Activated CD8-positive, alpha-beta T cell treated with anti-CD3 and anti-CD28 coated beads for 36 hours (primary cell): ENCODE measurements at places on chromosomes 12 and 14.

DNA sequence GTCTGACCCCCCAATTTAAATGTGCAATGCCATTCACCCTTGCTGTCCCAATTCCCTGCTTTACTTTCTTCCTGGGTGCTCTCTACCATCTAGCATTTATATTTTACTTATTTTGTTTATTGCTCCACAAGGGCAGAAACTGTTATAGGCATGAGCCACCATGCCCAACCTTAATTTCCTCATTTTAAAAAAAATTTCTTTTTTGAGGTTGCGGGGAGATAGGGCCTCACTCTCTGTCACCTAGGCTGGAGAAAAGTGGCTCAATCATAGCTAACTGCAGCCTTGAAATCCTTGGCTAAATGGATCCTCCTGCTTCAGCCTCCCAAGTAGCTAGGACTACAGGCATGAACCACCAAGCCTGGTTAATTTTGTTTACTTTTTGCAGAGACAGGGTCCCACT, 13.0 kb downstream of the HPD start:
- no peak for DNase-seq

GRCh38 chr14:64715628-64716412, 11.6 kb downstream of the PLEKHG3 start:
- no peak for DNase-seq

DNA sequence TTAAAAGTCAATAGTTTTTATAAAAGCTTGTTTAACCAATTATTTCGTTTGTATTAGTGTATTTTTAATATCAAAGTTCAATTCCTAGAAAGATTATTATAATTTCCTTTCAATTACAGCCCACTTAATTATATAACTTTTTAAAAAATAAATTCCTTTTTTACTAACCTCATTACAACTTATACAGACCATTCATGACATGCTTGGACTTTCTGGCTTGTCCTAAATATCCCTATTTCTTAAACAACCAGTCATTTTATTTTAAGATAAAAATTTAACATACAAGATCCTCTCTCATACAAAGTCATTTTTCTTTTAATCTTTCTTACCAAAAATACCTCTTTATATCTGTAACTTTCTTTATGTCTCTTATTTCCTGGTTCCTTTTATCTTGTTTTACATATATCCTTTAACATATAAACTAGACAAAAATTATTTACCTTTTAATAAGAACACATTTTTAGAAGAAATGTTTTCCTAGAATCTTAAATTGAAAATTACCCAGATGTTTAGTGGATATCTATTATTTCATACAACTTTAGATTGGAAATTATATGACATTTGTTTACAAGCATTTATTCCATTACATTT, 10.4 kb upstream of the TMEM263 start:
- DNase-seq, result no peak

GRCh38 chr14:94921456-94921855, 151.5 kb upstream of the GSC start:
- DNase-seq, result no peak

GRCh38 chr12:71607494-71608330, 55.9 kb downstream of the ZFC3H1 start:
- DNase-seq, result no peak

DNA sequence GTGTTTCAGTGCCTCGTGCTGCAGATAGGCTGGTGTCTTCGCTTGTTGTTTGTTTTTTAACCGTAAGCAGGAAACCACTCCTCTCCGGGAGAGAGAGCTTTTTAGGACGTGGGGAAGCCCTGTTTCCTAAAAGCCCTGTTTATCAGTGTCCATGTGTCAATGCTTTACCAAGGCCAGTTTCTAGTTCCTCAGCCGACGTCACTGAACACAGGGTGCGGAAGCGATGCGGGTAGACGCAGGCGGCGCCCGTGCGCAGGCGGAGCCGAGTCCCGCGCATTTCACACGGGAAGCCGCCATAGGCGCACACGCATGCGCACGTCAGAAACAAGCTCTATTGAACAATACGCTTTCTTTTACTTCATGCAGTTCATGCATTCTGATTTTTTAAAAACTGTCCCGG, 79.8 kb downstream of the GLT1D1 start:
- DNase-seq, result no peak

GRCh38 chr12:67626156-67626555, 22.4 kb upstream of the DYRK2 start:
- DNase-seq, result no peak

DNA sequence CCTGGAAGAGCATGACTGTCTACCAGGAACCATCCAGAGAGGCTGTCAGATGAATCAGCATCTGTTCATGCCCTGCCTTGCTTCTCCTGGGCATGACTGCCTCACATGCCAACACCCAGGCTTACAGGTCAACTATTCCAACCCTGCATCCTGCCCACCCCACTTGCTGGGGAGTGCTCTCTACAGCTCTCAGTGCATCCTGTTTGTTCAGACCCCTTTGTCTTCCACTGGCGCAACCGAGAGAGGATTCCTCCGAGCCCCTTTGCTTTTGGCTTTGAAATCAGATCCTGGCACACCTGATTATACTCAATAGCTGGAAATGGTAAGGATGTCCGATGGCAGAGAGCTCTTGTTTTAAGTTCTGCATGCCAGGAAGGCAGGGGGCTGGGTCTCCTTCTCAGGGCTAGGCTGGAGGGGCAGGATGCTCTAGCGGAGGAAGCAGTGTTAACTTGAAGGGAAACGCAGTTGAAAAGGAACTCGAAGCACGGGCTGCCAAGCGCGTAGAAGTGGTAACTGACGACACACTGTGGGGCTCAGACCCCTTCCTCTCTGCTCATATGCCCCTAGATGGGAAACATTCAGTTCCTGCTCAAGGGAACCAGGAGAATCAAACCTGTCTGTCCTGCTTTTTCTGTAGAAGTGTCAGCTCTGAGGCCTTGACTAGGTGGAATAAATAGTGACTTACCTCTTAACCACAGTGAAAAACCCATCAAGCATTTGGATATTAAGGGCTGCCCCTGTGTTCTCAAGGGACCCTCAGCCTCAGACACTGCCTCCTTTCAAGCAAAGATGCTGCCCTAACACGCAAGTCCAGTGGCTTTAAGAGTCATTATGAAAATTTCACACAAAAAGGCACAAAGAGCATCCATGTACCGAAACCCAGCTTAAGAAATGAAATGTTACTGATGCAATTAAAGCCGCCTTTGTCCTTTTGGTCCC, 297.5 kb downstream of the ZFP36L1 start:
- no peak for DNase-seq

- no peak for DNase-seq
These were observed 51.1 kb downstream of the ITPK1 start for GRCh38 chr14:93064411-93065271.

DNA sequence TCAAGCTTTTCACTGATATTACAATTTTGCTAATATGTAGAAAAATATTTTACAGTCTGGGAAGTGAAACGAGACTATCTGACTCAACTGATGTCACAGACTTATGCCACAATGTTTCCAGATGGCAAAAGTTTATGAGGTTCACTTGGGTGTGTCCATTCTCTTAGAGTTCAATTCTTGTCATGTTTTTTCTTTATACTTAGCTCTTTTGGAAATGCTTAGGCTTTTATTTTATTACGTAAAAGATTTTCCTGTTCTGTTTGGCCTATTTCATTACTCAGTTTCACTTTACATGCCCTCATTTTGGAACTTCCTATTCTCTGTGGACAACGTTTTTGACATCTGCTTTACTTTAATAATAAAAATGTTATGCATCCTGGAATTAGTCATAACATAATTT, 2.1 kb upstream of the PDZRN4 start:
- DNase-seq, result no peak

DNA sequence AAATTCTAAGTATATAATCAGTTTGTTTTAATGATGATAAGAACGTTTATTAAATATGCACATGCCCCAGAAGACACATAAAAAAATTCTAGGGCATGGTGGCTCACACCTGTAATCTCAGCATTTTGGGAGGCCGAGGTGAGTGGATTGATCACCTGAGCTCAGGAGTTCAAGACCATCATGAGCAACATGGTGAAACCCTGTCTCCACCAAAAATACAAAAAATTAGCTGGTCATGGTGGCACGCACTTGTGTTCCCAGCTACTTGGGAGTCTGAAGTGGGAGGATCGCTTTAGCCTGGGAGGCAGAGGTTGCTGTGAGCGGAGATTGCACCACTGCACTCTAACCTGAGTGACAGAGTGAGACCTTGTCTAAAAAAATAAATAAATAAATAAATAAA, 4.0 kb downstream of the CD69 start:
- no peak for DNase-seq

DNA sequence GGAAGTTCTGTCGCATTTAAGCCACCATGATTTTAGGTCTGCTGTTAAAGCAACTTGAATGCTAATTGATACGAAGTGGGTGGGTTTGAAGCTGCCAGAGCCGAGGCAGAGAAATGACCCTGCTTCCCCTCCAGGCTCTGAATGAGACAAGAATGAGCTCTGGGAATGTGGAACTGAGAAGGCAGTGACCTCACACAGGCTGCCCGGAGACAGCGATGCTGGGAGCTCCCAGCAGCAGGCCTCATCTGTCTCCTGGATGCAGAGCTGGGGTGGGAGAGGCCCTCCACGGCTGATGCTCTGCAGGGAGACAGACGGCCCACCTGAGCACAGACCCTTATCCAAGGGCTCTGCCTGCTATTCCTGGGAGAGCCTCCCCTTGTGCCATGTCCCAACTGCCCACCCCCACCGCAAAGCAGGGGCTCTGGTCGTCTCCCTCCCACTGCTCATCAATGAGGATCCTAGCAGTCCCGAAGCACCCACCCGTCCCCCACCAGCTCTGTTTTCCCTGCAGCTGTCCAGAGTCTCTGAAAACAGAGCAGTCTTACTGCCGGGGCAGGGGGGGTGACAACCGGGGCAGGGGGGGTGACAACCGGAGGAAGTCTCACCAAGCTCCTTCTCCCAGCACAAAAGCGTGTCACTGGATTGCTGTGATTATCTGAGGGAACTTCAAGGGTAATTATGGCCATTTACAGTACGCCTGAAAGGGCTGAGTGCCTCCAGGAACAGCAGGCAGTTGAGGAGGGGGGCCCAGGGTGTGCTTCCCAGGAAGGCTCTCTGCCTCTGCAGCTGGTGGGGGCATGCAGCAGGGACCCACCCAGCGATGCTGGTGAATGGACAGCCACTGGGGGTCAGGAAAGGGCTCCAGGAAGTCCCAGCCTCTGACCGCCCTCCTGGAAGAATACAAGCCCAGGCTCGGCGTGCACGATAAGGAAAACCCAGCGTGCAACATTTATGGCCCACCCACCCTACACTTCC, 67.8 kb downstream of the CHGA start:
- no peak for DNase-seq

GRCh38 chr12:119842380-119842779, 34.7 kb downstream of the CIT start:
- DNase-seq, result no peak

- no peak for DNase-seq
These were observed 25.3 kb downstream of the LRIG3 start for GRCh38 chr12:58895053-58895452.

GRCh38 chr12:122981036-122981471, 573 bp downstream of the ARL6IP4 start:
- peak; percentile 38 for DNase-seq

- no peak for DNase-seq
These were observed 127.2 kb downstream of the OTOGL start for GRCh38 chr12:80226576-80226975.

- DNase-seq, result peak; percentile 3
These were observed 30.0 kb upstream of the ANP32D start for GRCh38 chr12:48442179-48442847.

DNA sequence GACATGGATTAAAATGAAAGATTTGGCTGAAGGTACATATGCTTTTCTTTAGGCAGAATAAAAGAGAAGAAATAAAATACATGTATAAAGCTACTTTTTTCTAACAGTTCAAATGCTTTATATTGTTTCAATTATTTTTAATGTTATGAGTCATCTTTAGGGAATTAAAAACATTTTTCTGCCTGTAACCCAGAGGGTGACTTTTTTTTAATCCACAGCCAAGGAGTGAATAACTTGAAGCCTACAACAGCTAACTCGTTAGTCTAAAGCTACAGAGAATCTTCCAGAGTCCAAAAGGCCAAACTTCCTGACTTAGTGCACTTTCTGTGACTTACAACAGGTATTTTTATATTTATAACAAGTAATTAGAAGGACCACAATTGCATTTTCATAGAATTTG, 151.6 kb downstream of the SEC23A start:
- DNase-seq, result no peak

DNA sequence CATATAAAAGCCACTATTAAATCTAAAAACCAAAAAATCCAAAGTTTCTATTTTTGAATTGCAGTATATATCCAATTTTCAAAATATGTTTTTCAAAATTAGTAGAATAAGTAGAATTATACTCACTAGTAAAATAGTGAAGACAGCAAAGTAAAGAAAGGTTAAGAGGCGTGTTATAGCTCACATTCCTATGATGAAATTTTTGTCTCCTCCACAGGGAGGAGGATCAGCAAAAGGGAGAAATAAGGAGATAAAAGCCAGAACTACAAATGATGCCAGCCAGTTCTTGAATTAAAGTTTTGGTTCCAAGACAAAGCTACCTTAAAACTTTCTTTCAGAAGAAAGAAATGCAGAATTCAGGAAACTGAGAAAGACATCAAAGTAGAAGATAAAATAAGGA, 50.0 kb downstream of the C2CD5 start:
- no peak for DNase-seq

DNA sequence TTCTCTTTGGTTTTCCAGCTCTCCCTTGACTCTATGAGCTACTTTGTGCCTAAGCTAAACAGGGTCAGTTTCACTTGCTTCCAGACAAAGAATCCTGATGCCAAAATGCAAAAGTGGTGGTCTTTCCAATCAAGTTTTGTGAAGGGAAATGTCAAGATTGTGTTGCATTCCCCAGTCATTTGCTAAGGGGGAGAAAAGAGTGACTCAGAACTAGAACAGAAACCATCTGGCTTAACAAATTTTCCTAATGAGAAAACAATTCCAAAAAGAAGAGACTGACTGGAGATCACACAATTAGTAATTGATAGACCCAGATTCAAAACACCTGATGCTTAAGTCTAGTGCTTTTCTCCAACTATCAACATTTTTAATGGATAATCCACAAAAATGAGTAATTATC, 235.1 kb upstream of the DIO2 start:
- DNase-seq, result no peak

GRCh38 chr12:20520532-20520931, 152.2 kb downstream of the PDE3A start:
- DNase-seq, result no peak

- no peak for DNase-seq
These were observed 6.0 kb downstream of the ACVRL1 start for GRCh38 chr12:51913071-51914033.

DNA sequence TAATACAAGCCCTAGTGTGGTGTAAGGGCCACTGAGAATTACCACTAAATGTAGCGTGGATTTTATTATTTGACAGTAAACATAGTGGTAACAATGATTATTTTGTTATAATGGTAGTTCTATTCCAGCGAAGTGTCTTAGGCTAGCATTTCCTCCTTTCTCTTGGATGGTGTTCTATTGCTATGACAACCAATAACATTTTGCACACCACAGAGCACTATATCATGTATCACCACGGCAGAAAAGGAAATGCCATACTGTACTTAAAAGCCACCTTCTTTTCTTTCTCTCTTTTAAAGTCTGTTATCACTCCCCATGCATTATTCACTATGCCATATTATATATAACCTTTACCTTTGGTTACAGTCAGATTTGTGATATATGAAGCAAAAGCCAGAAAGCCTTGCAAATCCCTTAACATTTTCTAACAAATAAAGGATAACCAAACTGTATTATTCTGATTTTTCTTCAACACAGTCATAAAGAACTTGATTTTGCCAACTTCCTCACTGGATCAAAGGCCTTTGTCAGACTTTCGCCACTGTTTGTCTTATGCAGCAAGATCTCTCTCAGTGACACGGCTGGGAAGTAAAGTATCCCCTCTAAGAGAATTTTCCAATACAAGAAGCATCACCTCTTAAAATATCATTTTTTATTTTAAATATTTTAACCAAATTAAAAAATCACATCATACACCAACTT, 195.8 kb downstream of the FOXN3 start:
- no peak for DNase-seq

GRCh38 chr14:93734086-93734822, 54.0 kb downstream of the PRIMA1 start:
- peak; percentile 23 for DNase-seq
